Hair follicle dermal papilla cell (primary cell): ENCODE measurements at places on chromosomes 16 and 17. TPM values are rescaled to one million over a fixed set of nuclear protein-coding genes. Genes with fewer than 3 reads are reported as not detected.

Gene CTRB1
- not detected in 2 replicates for total RNA-seq

Gene NACA2
- total RNA-seq, result not detected in 2 replicates

Gene COX6A2
- not detected in 2 replicates for total RNA-seq

Gene CCDC144A
- total RNA-seq, result 1.8 and 4.4 TPM in 2 replicates

Gene KRTAP2-2
- total RNA-seq, result not detected in 2 replicates

Gene FNDC8
- not detected in 2 replicates for total RNA-seq

Gene CPSF4L
- not detected in 2 replicates for total RNA-seq

Gene MEIOB
- 0.61 and 1.1 TPM in 2 replicates for total RNA-seq

Gene KCNJ16
- 0.36 TPM in 1 of 2 replicates, not detected in the other for total RNA-seq

Gene XPO6
- total RNA-seq, result 122 and 156 TPM in 2 replicates

Gene DNAH9
- not detected in 2 replicates for total RNA-seq

Gene TCAP
- total RNA-seq, result 0.36 and 0.49 TPM in 2 replicates

Gene SALL1
- total RNA-seq, result 0.36 and 0.81 TPM in 2 replicates
